ENCODE measurements at places on chromosomes 11 and 22.
A peak's percentile ranks its signal among the peaks of the same experiment; 100 is the strongest.

GRCh38 chr11:114848027-114848426, 169.7 kb downstream of the NXPE2 start:
- no peak for DNase-seq

GRCh38 chr11:64263021-64263946, 12.0 kb downstream of the PLCB3 start:
- DNase-seq = peak; percentile 86

GRCh38 chr11:1197886-1198560, 24.8 kb upstream of the MUC5B start:
- DNase-seq = no peak

DNA sequence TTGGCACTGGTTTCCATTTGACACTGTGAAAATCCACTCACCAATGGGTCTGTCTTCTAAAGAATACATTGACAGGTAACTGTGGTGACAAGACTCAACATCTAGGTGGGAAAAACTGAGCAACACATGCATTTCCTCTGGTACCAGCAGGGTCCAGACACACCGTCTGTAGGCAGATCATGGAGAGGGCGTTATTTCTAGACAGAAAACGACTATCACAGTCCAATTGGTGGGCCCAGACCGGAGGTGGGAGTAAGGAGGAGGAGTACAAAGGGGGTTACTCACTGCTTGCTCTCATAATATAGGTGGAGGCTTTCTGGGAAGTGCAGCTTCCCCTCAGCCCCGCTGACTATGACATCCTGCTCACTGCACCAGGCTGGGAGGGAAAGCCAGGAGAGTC, 9.9 kb downstream of the OVCH2 start:
- no peak for DNase-seq
